NCI-H69 (cell line): ENCODE measurements at places on chromosomes 3 and 15.

DNA sequence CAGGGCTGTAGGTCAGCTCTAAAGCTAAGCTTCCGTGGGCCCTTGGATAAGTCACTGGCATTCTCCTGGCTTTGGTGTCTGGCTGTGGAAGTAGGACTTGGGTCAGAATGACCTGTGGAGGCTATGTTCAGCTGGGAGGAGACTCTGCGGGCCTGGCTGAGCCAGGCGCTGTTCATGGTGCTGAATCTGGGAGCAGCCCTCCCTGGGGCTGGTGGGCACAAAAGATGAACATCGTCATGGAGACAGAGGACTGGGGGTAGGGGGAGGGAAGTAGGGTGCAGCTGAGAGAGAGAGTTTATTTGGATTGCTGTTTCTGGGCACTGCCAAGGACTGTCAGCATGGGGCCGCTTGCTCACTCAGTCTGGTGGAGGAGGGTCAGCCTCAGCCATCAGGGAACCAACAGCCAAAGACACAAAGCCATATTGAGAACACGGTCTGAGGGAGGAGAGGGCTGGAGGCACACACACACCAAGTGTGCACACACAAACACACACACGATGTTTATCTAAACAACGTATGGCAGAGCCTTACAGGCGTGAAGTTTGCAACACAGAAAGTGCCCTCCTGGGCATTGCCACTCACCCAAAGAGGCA is 120.7 kb upstream of the LINGO1 start:
- DNase-seq, result no peak

GRCh38 chr3:196274585-196274984 is 12.9 kb downstream of the PCYT1A start:
- no peak for DNase-seq

DNA sequence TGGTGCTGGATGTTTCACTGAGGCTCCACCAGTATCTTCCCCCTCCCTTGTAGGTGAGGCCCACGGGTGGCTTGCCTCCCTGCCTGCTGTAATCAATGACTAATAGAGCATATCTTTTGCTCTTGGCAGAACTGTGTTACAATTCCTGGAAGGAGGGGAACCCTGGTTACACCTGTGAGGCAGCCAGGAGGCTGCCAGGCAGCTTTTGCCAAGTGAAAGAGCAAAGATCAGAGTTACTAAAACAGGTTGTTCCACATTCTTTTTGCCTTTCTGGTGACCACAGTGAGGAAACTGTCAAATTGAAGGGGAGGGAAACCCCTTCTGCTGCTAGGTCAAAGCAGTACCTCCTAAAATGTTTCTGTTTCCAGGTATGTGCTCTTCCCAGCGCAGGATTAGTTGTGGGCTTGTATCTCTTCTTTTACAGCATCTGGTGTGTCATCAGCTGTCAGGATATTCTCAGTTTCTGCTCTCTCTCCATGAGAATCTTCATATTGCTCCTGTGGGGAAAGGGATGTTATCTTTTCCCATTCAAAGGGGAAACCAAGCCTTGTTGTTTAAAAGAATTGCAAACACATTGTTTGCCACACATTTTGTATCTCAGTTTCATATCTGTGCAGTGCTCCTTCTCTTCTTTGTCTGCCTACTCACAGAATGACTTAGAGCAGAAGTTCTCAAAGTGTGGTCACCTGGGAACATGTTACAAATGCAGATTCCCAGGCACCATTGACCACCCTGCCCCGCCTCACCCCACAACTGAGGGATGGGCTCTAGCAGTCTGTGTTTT is 137.4 kb upstream of the UMPS start:
- no peak for DNase-seq

- peak; percentile 69 for DNase-seq
Observed at GRCh38 chr15:44738340-44738984, 2.1 kb downstream of the TRIM69 start.

- no peak for DNase-seq
Observed at GRCh38 chr3:126491221-126492013, 15.7 kb upstream of the ZXDC start.
